Dorsolateral prefrontal cortex (tissue), 122 donors: ENCODE measurements at places on chromosomes 12 and 14.

- DNase-seq, result no peak
Observed at GRCh38 chr14:21910260-21910659, 236.6 kb upstream of the OR4E1 start.

- DNase-seq, result no peak
Observed at GRCh38 chr12:121964813-121965643, 46.6 kb downstream of the CFAP251 start.

DNA sequence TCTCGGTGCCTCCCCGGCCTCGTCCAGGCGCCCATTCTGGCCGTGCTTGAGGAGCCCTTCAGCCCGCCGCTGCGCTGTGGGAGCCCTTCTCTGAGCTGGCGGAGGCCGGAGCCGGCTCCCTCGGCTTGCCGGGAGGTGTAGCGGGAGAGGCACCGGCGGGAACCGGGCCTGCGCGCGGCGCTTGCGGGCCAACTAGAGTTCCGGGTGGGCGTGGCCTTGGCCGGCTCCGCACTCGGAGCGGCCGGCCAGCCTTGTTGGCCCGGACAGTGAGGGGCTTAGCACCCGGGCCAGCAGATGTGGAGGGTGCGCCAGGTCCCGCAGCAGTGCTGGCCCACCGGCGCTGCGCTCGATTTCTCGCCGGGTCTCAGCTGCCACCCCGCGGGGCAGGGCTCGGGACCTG lies 168.7 kb upstream of the RPL10L start:
- no peak for DNase-seq

DNA sequence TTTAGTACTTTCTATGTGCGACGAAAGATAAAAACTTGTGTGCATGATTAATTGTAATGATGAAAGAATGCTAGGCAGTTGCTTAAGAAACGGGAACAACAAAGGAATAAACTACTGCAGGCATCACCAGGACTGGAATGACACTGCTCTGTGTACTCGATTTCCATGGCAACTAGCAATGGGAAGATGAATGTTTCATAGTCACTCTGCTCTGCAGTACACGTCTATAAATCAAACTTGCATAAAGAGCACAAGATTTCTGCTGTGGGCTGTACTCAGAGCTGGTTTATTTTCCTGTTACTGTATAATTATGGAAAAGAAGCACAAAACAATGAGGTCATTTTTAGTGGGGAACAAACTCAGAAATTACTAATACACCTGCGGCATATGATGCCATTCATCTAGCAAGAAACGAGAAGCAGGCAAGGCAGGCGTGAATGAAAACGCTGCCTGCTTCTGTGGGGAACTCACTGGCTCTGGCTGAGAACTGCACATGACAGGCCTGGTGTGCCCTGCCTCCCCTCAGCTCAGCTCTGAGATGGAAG lies 41.8 kb downstream of the EFCAB11 start:
- DNase-seq, result peak; percentile 25

- DNase-seq, result no peak
Observed at GRCh38 chr12:131000000-131000486, 46.3 kb downstream of the ADGRD1 start.

GRCh38 chr12:67578976-67579661 lies 69.4 kb upstream of the DYRK2 start:
- no peak for DNase-seq

DNA sequence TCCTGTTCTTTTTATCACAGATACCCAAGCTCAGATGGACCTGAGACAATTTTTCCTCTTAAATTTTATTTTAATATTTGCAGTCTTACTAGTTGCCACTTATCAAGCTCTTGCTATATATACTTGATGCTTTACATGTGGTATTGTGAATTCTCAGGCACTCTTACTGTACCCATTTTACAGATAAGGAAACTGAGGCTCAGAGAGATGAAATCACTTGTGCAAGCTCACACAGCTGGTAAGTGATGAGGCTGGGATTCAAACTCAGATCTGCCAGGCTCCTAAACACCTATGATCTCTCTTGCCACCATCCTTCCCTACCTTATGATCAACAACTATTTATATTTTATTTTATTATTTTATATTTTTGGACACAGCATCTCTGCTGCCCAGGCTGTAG lies 133.0 kb upstream of the LHX5 start:
- DNase-seq, result no peak

DNA sequence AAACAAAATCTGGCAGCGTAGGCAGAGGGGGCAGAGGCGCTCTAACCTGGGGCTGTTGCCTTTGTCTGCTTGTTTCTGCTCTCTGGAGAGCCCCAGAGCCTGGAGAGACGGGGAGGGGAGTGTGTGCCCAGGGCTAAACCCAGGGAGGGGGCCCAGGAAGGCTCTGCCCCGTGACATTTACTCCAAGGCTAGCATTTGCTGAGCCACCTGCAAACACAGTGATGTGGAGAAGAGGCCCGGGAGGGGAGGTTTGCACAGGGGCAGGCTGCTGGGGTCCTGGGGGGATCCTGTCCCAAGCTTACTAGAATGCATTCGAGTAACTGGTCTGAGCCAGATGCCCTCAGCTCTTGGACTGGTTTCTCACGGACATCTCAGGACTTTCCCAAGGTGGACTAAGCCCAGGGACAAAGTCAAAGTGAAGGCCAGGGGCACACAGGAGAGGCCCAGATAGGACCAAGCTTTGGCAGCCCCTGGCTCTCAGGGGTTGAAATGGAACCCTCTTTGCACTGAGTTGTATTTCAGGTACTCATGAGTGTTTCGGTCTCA lies 12.0 kb downstream of the MEG3 start:
- DNase-seq, result no peak

- DNase-seq, result no peak
Observed at GRCh38 chr12:21819236-21819635, 44.7 kb upstream of the KCNJ8 start.

GRCh38 chr14:69629225-69630127 lies 18.1 kb downstream of the SUSD6 start:
- no peak for DNase-seq

DNA sequence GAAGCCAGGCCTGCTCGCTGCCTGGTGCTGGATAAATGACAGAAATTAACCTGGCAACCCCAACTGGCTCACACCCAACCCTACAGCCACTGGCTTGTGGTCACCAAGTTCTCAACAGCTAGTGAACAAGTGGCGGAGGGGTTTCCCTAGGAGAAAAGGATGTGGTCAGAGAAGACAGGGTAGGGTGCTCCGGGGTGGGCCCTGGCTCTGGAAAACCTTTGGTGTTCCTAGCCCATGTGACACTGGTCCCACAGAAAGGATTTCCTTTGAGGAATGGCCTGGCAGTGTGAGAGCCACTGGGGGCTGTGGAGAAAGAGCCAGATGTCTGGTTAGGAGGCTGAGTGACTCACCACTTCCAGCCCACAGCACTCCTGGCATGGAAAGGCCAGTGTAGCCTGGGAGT lies 8.7 kb downstream of the SYNE3 start:
- DNase-seq, result no peak

DNA sequence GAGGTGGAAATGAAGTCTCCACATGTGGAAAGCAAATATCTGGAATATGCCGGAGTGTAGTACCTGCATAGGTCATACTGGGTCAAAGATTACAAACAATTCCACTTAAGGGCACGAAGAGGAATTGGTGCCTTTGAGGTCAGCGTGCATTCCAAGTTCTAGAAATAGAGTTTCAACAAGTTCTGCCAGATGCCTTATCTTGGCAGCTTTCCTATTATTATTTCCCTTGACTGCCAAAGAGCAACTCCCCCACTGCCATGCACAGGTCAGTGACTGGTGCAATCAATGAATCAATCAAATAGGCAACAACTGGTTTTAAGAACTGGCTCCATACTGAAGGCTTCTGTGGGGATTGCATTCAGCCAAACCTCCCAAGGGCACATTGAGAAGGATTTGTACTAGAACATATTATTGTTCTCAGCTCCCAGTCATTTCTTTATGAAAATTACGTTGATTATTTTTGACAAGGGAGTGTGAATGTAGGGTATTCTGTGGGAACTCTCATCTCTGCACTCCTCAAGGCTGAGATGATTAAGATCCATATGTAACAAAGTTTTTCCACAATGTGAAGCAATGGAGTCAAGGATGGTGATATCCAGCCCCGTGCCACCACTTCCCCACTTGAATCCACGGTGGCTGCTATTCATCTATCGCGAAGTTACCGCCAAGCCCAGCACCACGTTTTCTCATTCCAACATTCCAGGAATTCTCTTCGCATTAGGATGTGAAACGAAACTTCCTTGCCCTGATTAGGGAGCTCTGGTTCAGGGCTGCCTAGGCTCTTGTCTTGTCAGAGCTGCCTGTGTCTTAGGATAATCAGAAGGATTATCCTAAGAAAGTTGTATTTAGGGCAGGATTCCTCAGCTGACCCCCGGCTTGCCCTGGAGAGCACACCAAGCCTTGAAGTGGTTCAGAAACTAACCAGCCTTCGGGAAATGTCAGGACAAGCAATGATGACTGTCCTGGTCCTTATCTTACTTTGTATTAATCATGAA lies 115.1 kb upstream of the PCED1B start:
- DNase-seq, result no peak

DNA sequence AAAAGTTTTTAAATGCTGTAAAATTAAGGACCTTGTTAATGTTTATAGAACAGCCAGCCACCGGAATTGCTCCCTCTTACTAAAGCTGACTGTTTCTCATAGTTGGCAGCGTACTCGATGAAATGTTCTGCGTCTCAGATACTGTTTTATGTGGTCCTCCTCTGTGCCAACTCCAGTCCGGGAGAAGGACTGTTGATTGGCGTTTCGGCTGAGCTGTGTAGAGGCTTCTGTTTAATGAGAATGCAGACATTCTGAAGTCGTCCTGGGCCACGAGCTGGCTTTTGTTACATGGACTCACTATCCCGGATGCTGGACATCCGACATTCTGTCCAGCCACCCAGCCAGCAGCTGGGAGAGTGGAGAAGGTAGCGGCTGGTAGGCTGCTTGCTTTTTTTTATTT lies 75.4 kb downstream of the WDR20 start:
- peak; percentile 71 for DNase-seq
